ENCODE measurements at places on chromosomes 1 and 21.
A peak's percentile ranks its signal among the peaks of the same experiment; 100 is the strongest.

- no peak for DNase-seq
These were observed 4.5 kb upstream of the CD101 start for GRCh38 chr1:116997066-116997465.

- no peak for DNase-seq
These were observed 26.5 kb upstream of the PLXNA2 start for GRCh38 chr1:208270651-208271141.

GRCh38 chr21:30240661-30241060, 24.8 kb upstream of the CLDN8 start:
- DNase-seq: no peak

DNA sequence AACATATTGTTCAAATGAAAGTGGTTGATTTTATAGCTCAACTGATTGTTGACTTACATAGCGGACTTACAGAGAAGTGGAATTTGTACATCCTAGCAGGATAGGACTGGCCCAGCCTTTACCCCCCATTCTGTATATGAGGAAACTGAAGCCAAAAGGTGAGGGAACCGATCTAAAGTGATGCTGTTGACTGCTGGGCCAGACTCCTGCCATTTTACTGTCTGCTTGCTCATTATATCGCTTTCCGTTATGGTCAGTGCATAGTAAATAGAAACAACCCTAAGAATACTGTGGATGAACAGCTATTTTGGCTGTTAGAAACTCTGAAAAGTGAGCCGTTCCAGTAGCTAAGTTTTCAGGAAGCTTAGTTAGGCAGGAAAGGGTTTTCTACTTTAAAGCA, 31.9 kb downstream of the PRDM2 start:
- no peak for DNase-seq

DNA sequence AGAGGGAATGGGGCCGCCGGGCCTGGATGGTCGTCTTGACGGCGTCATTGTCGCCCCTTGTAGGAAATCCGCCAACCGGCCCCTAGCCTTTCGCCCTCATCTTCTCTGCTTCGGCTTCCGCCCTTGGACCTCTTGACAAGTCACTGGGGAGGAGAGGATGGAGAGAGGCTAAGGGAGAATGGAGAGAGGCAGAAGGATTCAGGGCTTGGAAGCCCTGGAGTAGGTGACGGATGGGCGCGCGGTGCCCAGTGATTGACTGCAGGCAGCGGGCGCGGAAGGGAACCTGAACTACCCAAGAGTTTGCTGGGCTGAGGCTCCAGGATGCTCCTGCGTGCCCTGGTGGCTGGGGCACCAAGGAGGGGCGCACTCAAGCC, 651 bp downstream of the PDE4B start:
- DNase-seq: no peak

DNA sequence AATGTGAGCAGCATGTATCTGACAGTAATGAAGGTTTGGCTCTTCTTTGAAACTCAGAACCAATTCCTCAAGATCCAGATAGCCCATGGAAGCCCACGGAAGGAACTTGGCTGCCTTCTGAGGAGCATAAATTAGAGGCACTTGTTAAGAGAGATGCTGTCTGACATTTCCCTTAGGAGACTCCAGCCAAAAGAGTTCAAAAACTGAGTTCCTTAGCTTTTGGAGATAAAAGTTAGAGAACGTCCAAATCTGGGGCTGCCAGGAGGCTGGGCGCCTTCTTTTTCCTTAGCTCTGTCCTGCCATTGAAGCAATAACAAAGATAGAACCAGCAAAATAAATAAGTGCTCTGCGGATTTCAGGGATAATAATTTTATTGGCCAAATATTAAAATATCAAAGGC, 439.6 kb upstream of the USP24 start:
- no peak for DNase-seq

GRCh38 chr1:243325305-243325890, 69.6 kb downstream of the SDCCAG8 start:
- peak; percentile 66 for DNase-seq
